ENCODE measurements at places on chromosomes 5 and 9. TPM values are rescaled to one million over a fixed set of nuclear protein-coding genes. Genes with fewer than 3 reads are reported as not detected.

Gene CDH9
- not detected for total RNA-seq

Gene VLDLR
- 38.2 TPM for total RNA-seq

Gene KCNMB1
- 0.29 TPM for total RNA-seq

Gene LCN6
- 10.0 TPM for total RNA-seq

Gene RALGDS
- total RNA-seq: 41.9 TPM

Gene GRXCR2
- total RNA-seq: not detected

Gene PIP5KL1
- 5.2 TPM for total RNA-seq

Gene LCP2
- total RNA-seq: 3.2 TPM

Gene TEK
- total RNA-seq: 19.2 TPM

Gene PAX5
- total RNA-seq: not detected

Gene RAB3C
- 1.2 TPM for total RNA-seq

Gene CAVIN4
- total RNA-seq: 2.1 TPM

Gene PDE4D
- total RNA-seq: 14.7 TPM

Gene CARD9
- total RNA-seq: 0.93 TPM

DNA sequence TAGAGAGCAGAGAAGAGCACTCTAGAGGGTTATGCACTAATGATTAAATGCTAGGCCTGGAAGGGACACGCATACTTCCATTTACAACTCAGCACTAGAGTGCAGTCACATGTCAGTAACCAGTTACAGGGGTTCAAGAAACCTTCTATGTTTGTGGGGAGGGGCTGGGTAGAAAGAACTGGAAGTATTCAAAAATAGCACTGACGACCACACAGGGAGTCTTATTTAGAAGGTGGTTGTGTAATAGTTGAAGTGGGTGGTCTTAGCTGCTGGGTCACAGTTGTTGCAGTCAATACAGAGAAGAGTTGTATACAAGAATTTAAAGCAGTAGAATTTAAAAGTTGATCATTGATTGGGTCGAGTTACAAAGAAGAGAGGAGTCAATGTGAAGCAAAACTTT, 15.4 kb downstream of the AOPEP start:
- H3K4me3 ChIP-seq: no peak overlapping the region
- peaks cover 45% of the 10 kb centered on the region for H3K4me1 ChIP-seq
- H3K27ac ChIP-seq: peak overlapping the region; percentile 1
- H3K36me3 ChIP-seq: no peaks in the 10 kb centered on the region

DNA sequence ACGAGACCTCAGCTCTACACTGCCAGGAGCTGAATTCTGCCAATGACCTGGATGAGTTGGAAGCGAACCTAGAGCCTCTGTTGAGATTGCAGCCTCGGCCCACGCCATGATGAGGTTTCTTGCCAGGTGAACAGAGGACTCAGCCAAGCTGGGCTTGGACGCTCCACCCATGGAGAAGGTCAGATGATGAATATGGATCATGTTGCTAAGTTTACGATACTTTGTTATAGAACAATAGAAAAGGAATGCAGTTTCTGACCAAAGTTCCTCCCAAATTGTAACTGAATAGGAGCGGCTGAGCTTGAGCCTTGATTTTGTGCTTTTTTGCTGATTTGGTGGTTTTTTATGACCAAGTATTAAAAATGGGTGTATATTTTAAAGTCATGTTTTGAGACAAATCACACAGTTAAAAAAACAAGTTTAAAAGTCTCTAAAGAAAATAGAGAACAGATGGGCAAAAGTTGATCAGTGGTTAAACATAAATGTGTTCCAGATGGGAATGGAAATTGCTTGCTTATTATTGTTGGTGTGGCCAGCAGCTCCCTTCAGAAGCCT, 32.9 kb downstream of the ROPN1L start:
- no peak overlapping the region for H3K27ac ChIP-seq
- H3K27me3 ChIP-seq: no peaks in the 10 kb centered on the region
- DNase-seq: no peak
- no peak overlapping the region for H3K4me3 ChIP-seq
- no peaks in the 10 kb centered on the region for H3K36me3 ChIP-seq

GRCh38 chr5:115895821-115896220, 54.1 kb downstream of the AP3S1 start:
- DNase-seq: no peak
- peaks cover 5% of the 10 kb centered on the region for H3K4me1 ChIP-seq
- H3K27me3 ChIP-seq: no peaks in the 10 kb centered on the region
- H3K27ac ChIP-seq: no peak overlapping the region
- no peak overlapping the region for H3K4me3 ChIP-seq

GRCh38 chr5:143837306-143837848, 25.4 kb downstream of the HMHB1 start:
- H3K4me3 ChIP-seq: no peak overlapping the region
- no peaks in the 10 kb centered on the region for H3K27me3 ChIP-seq
- no peak overlapping the region for H3K27ac ChIP-seq
- DNase-seq: no peak
- no peaks in the 10 kb centered on the region for H3K36me3 ChIP-seq

DNA sequence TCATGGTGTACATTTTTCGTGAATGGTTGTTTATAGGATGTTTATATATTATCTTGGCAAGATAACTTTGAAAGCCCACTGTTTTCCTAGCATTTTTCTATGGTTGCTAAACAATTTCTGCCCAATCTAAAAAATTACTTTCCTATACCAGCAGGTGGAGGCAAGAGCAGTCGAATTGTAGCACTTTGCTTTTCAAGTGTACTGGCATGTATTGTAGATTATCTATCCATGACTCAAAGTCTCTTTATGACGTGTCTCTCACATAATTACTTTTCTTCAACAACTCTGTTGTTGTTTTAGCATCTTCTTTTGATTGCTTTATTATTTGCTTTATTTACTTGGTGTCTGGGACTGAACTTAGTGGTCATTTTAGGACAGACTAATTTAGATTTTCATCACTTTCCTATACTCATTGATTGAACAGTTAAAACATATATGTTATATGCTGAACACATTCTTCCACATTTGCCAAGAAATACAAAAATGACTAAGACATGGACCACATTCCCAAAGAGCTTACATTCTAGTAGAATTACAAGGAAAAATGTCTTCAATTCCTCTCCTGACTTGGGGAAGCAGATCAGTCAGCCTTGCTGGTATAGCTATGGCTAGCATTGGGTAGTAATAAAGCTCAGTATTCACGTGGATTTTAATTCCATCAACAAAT, 20.7 kb downstream of the NLN start:
- no peak overlapping the region for H3K27ac ChIP-seq
- no peaks in the 10 kb centered on the region for H3K4me1 ChIP-seq
- no peaks in the 10 kb centered on the region for H3K36me3 ChIP-seq
- no peak for DNase-seq

- H3K4me3 ChIP-seq: no peak overlapping the region
- no peaks in the 10 kb centered on the region for H3K36me3 ChIP-seq
- H3K27ac ChIP-seq: no peak overlapping the region
- H3K4me1 ChIP-seq: peaks cover 22% of the 10 kb centered on the region
Observed at GRCh38 chr5:169139480-169140050, 161.4 kb downstream of the SLIT3 start.

DNA sequence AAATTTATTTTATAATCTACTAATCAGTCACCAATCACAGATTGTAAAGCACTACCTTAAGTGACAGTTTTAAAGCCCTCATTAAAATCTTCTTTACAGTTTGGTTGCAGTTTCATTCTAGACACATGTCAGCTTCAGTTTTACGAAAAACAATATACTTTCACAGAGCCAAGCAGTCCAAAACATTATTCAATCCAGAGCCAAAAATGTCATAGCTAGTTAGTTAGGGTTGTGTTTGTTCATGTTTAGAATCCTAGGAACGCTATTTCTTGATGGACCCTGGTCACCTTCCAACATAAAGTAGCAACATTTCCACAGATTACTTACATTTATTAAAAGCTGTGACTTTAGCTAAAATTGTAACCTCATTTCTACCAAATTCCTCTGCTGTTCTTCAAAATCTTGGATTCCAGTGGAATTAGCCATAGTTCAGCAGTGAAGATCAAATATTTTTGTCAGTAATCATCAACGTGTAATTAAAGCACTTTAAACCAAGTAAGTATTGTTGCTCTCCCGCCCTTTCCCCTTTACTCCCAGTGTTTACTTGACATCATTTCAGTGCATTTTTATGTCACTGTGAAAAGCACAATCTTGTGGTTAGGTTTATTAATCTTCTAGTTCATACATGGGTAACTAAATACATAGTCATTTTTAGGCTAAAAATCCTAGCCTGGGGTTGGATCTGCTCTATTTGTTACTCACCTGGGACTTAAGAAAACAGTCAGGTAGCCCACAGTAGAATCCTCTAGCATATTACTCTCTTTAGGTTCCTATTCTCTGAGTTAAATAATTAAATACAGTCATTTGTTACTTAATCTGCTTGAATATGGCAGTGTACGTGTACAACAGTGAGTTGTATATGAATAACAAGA, 74.3 kb downstream of the NIPBL start:
- H3K4me1 ChIP-seq: peaks cover 15% of the 10 kb centered on the region
- no peaks in the 10 kb centered on the region for H3K27me3 ChIP-seq
- no peak for DNase-seq
- H3K36me3 ChIP-seq: no peaks in the 10 kb centered on the region
- H3K27ac ChIP-seq: no peak overlapping the region

GRCh38 chr5:155046591-155046990, 33.0 kb downstream of the KIF4B start:
- no peaks in the 10 kb centered on the region for H3K4me1 ChIP-seq
- DNase-seq: no peak
- H3K27me3 ChIP-seq: no peaks in the 10 kb centered on the region
- H3K4me3 ChIP-seq: no peak overlapping the region
- H3K27ac ChIP-seq: no peak overlapping the region
- no peaks in the 10 kb centered on the region for H3K36me3 ChIP-seq

GRCh38 chr5:74240783-74241750, 399.5 kb downstream of the ENC1 start:
- no peak for DNase-seq
- H3K4me3 ChIP-seq: no peak overlapping the region
- no peaks in the 10 kb centered on the region for H3K27me3 ChIP-seq

DNA sequence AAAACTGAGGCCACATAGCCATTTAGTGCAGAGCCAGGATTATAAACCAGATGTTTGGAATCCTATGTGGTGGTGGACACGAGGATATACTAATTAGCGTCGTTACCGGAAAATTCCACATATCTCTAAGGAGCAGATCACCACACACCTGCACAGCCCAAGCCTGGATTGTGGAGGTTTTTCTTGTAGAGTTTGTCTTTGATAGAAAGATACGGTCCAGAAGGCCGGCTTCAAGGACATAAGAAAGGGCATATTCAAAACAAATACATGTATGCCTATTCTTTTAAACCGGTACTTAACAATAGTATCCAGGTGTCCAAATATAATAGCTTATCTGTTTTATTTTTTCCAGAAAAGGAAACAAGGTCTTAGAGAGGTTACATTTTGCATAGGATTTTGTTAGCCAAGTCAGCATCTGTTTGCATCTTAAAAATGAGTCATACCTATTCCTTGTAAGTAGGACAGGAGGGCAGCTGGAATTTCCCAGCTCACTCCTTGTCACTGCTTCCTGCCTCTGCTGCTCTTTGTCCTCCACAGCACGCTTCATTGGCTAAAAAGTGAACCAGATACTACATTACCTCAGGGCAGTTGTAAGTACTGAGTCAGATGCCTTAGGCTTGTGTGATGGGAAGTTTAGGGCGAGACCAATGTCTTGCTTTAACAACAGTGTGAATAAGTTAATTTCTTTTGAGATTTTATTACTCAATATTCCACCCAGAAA, 3.6 kb downstream of the TMC1 start:
- no peaks in the 10 kb centered on the region for H3K4me1 ChIP-seq
- DNase-seq: peak; percentile 23

DNA sequence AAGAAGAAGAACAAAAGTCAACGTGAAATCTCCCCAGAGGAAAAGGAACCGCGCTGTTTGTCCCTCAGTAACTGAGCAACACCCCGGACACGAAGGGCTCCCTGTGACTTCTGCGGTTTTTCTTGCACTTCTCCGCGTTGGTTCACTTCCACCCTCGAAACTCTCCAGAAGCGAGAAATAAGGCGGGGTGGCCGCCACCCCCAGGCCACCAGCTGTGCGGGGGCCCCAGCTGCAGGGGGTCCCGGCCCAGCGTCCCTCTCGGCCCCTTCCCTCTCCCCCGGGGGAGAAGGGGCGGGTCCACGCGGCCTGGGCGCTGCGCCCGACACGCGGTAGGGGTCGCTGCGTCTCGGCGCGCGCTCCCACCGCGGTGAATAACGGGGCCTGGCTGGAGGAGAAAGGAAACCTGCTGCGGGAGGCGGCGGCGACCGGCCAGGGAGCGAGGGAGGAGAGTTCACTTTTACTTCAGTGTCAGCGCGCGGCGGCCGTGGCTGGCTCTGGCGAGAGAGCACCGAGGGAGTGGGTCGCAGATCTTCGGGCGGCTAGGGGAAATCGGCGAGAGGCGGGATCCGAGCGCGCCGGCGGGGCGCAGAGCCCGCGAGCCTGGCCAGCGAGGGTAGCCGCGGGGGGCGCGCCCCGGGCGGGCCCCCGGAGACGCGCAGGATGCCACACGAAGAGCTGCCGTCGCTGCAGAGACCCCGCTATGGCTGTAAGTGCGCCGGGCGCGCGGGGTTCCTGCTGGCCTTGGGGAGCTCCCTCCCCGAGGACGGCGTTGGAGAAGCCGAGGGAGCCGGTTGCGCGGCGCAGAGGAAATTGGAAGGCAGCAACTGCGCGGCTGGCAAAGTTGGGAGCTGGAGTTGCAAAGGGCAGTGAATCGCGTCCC, at the start of gene IQGAP2:
Gene IQGAP2, plus strand, starts transcription at position 400 of the 880 bp plus-strand sequence. Its CDS starts 261 bp downstream, at position 661.
- H3K27me3 ChIP-seq: no peaks in the 10 kb centered on the region
- H3K36me3 ChIP-seq: no peaks in the 10 kb centered on the region
- H3K27ac ChIP-seq: peak within 1 kb of the TSS; percentile 85
- DNase-seq: peak; percentile 86
- peaks cover 41% of the 10 kb centered on the region for H3K4me1 ChIP-seq

- no peak overlapping the region for H3K4me3 ChIP-seq
- H3K4me1 ChIP-seq: no peaks in the 10 kb centered on the region
- H3K27ac ChIP-seq: no peak overlapping the region
- no peak for DNase-seq
- peaks cover 10% of the 10 kb centered on the region for H3K36me3 ChIP-seq
- no peaks in the 10 kb centered on the region for H3K27me3 ChIP-seq
Observed at GRCh38 chr5:150931368-150931965, 26.7 kb upstream of the ZNF300 start.

DNA sequence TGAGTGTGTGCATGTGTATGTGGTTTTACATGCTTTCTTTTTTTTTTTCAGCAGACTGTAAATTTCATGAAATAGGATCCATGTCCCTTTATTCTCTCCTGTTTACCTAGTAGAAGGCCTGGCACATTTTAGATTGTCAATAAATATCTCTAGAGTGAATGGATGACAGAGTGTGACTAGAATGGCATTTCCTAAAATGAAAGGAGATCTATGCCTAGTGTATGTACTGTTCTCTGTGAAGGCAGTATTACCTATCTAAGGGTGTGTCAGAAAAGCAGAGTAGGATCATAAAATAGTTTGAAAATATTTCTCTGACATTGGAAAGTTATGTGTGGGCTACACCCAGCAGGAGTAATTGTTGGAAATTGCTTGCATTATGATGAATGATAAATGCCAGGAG, 1876.0 kb upstream of the C9orf72 start:
- H3K4me1 ChIP-seq: no peaks in the 10 kb centered on the region
- H3K27me3 ChIP-seq: no peaks in the 10 kb centered on the region
- no peak for DNase-seq
- no peak overlapping the region for H3K4me3 ChIP-seq
